Central memory CD8-positive, alpha-beta T cell (primary cell): ENCODE measurements at places on chromosomes 4 and X.

DNA sequence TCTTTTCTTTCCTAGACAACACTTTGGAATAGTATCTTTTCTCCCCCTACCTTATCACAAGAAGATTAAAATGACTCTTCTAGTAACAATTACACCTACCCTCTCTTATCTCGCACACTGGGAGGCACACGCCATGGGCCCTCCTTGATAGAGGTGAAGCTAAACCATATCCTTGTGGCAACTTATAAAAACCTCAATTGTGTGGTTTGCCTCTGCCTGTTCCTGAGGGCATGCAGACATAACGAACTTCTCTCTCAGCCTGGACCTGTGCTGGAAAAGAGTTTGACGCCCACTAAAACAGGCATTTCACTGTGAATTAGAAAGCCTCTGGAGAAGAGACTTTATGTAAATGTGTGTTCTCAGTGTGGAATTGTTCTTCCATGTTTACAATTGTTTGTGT, 141.2 kb downstream of the NDST3 start:
- no peak for DNase-seq

GRCh38 chr4:142697320-142697719, 148.8 kb downstream of the INPP4B start:
- no peak for DNase-seq

DNA sequence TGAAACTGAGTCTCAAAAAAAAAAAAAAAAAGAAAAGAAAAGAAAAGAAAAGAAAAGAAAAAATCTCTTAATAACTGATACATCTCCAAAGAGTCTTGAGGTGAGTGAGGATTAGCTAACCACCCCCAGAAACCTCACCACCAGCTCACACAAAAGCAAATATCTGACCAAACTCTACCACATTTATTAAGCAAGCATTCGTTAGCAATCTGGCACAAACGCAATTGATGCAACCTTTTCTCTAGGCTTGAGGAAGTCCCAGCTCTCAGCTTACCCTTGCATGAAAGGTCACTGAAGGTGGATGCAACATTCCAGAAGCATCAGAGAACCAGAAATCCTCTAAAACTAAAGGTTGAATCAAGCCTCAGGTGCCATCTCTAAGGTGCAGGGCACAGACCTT, 231.9 kb upstream of the BCOR start:
- DNase-seq: no peak

- DNase-seq: no peak
These were observed 35.8 kb downstream of the LRP2BP start for GRCh38 chr4:185359767-185360446.

- DNase-seq: no peak
These were observed 72.6 kb downstream of the PITX2 start for GRCh38 chr4:110550260-110550659.

GRCh38 chr4:66750273-66750672, 795.0 kb downstream of the CENPC start:
- DNase-seq: no peak

- DNase-seq: no peak
These were observed 130.3 kb downstream of the ADGRA3 start for GRCh38 chr4:22385611-22386011.

GRCh38 chr4:135283934-135284333, 1082.3 kb upstream of the PABPC4L start:
- no peak for DNase-seq

DNA sequence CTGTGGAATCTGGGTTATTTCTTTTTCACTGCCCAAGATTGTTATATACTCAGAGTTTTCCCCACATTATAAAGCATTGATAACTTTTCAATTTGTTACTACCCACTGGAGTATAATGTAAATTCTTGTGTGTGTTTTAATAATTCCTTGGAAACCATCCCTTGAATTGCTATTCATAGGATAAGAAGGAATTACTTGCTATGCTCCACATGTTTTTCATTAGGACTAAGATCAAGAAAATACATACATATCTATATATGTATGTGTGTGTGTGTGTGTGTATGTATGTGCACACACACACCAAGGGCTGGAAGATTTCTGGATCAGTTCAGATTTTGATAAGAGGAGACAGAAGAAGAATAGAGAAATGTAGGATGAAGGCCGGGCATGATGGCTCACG, 206.4 kb upstream of the JADE1 start:
- DNase-seq: no peak

- no peak for DNase-seq
These were observed 250.3 kb upstream of the ARSJ start for GRCh38 chr4:114229706-114230105.

DNA sequence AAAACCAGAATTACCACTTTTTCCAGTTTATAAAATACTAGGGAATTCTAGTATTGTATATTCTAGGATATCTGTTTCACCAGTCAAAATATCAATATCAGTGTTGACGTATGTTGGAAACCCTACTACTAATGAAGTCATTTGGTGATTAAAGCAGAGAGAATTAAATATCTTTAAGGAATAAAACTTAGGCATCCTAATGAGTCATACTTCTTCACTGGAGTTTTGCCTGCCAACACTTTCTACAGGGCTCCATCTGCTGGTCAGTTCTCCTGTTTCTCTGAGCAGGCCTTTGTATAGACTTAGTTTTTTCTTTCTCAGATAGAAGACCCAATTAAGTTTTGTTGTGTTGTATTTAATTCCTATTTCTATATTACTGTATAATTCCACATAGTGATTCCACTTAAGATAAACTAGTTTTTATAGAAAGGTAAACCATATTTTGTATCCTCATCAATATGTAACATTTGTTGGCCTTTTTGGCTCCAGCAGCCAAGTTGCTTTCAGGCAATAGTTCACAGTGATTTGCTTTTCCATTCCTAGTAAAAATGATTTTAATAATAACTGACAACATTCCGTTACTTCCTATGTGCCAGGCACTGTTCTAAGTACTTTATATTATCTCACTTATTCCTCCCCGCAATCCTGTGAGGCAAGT, 3.5 kb downstream of the AP1AR start:
- no peak for DNase-seq

DNA sequence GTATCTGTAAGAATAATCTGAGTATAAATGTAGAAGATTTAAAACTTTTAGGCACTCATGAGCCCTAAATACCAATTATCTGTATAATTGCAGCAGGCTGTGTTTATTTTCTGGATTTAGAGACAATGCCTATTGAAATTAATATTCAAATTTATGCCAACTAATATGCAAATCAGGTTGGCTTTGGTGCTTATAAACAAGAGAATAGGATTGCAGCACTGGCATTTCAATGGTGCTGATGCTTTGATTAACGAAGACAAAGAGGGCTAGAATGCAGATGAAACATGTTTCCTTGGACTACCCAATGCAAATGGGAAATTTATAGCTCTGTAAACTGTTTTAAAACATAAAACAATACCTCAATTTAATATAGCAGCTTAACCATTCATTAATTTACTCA, 70.7 kb upstream of the GATB start:
- DNase-seq: no peak

DNA sequence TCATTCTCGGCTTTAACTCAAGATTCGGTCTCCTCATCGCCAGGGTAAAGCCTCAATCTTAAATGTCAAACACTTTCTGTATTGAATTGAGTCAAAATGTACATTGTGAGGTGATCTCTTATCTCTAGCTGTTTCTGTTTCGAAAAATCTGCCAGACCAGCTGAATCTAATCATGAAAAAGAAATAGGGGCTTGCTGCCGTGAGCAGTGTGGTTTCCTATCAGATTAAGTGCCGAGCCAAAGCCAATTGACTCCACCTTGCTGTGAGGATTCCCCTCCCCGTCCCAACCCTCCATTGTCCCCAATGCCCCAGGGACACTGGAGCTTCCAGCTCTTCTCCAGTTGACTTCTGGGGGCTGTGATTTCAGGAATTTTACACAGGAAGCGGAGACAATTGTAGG, 12.5 kb upstream of the CRLF2 start:
- DNase-seq: no peak

- DNase-seq: no peak
These were observed 25.0 kb downstream of the COL4A5 start for GRCh38 chrX:108464604-108465003.

GRCh38 chr4:119623025-119623424, 5.6 kb downstream of the PDE5A start:
- no peak for DNase-seq

GRCh38 chrX:150028692-150029091, 90.4 kb upstream of the EOLA2 start:
- no peak for DNase-seq

- DNase-seq: peak; percentile 8
These were observed 6.2 kb upstream of the P2RY8 start for GRCh38 chrX:1542994-1543725.

DNA sequence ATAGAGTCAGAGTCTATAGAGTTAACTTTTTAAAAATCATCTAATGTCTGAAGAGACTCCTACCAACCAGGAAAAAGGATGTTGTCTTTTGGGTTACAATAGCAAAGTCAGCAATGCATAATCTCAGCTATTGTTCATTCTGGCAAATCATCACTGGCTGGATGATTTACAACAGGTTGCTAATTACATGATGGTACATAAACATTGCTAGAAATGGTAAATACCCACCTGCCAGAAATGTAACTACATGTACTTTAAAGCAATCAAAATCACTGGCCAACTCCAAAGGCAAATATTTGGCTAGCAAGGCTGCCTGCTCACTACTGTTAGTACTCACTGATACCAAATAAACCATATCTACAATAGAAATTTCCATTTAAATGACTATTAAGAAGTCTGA, 91.1 kb downstream of the PPP3CA start:
- no peak for DNase-seq

- DNase-seq: no peak
These were observed 1301.8 kb upstream of the DIAPH2 start for GRCh38 chrX:95382799-95383198.

- DNase-seq: no peak
These were observed 593 bp upstream of the JAKMIP1 start for GRCh38 chr4:6200922-6201362.

DNA sequence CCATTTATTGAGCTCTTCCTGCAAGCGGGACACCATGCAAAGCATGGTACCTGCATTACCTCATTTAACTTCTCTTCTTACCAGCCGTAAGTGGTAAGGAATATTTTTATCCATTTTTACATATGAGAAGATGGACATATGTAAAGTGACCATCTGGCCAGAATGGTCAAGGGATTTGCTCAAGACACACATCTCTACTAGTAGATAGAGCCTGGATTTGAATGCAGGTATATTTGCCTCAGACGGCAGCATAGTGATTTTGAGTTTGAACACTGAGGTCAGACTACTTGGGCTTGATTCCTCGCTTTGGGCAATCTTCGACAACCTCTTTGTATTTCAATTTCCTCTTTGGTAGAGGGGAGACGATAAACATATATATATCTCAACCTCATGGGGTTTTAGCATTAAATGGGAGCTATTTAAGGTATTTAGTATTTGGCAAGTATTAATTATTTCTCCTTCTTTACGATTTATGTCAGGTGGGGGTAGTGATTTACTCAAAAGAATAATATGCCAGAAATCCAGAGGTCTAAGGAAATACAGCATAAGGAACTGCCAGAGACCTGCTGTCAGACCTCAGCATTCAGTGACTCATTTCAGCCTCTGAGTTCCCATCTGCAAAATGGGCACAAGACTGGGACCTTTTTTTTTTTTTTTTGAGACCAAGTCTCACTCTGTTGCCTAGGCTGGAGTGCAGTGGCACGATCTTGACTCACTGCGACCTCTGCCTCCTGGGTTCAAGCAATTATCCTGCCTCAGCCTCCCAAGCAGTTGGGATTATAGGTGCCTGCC, 34.6 kb upstream of the CHRNA9 start:
- no peak for DNase-seq

GRCh38 chr4:140740422-140740821, 15.8 kb downstream of the TBC1D9 start:
- DNase-seq: no peak

DNA sequence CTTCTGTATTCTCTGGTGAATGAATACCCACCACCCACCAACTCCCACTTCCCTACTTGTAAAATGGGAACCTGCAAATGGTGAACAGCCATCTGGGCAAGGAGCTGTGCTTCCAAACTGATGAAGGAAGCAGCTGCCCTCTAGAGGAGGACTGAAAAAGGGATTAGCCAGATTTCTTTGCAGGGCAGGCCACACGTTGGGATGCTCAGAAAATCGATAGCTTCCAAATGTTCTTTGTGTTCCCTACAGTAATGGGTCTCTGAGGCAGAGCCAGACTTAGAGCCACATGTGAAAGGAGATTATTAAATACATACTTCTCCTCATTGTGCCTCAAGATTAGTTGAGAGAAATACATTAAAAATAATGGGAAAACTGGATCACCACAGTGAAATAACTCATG, 39.3 kb upstream of the LPAR4 start:
- no peak for DNase-seq

DNA sequence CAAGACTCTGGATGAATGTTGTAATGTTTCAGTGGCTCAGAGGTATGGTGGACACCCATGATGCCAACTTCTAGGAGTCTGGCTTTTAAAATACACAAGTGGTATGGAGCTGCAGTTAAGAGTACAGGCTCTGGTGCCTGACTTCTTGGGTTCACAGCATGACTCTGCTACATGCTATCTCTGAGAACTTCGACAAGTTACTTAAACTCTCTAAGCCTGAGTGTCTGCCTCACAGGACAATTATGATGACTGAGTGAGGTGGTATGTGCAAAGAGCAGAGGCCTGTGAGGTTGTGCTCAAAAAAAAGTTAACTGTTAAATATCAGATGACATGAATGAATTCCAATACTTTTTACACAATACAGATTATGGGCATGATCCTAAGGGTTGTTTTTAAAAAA, 90.9 kb upstream of the SRD5A3 start:
- DNase-seq: no peak

DNA sequence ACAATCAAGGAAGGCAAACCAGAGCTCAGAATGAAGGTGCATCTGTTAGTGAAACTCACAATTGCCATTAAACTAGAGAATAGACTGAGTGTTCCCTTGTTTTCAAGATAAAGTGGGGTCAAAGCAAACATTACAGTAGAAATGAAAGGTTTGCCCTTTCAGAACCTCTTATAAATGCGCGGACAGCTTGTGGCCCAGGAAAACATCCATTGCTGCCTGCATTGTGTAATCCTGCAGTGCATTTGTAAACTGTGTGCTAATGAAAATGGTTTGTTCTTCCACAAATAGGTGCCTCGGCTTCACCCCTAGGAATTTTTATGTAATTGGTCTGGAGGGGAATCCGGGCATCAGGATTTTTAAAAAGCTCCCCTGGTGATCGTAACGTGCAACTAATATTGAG, 62.8 kb downstream of the SNX25 start:
- DNase-seq: no peak

GRCh38 chrX:109940411-109940810, 62.5 kb upstream of the TMEM164 start:
- no peak for DNase-seq

DNA sequence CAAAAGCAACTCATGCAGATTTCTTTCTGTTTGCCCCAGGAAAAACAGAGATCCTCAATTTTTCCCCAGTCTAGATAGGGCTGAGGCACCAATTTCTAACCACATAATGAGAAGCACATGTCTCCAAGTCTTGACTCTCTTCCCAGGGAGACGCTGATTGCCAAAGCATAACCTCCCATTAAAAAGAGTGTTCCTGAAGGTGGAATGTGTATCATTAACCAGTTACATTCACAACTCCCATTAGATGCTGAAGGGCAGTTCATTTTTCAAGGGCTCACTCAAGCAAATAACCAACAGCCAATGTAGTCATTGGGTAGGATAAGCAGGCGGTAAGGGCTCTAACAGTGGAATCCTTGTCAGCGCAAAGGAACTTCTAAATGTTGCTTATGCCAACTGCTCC, 27.5 kb downstream of the TMEM47 start:
- no peak for DNase-seq
